ENCODE measurements at places on chromosomes 13 and 19.

DNA sequence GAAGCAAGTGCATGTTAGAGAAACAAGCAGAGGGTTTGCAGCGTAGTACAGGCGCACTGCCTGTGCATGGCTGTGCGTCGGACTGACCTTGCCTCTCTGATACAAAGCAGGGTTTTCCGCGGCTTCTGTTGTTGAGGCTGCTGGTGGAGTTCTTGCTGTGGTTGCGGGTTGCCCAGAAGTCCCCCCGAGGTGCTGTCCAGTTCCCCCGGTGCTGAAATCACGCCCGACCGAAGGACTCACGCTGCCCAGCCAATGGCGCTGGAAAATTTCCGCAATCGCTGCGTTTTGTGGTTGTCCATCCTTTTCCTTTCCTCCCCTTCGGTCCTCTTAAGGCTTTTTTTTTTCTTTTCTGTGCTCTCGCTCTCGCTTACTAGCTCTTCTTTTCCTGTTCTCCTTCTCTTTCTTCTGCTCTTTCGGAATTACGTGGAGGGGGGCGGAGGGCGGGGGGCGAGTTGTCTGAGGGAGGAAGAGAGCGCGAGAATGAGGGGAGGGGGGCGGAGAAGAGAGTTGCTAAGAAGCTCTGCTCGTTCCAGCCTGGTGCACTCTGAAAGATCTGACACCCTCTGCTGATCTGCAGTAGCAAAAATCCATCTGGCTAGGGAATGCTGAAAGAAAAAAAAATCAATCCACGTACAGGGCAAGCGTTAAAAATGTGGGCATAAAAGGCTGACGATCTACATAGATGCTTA, at the start of gene SLITRK1:
Gene SLITRK1 (minus strand): TSS at position 558 of the 689 bp plus-strand sequence. CDS start 967 bp downstream, outside the sequence.
- peak; percentile 11 for DNase-seq

DNA sequence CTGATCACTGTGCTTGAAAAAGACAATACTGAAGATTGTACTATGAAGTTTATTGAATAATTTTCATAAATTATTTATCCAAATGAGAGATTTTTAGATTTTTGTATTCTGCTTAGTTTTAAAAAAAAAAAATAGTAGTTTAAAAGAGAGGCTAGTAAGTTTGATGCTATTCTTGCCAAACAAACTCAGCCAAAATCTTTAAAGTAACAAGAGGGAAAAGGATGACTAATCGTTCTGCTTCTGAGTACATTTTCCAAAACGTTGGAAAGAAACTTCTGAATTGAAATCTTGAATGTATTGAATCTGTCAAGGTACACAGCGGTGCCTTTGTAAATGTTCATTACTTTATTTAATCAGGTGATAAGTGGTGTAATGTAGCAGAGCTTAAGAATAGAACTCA, 34.4 kb downstream of the NUP58 start:
- DNase-seq = no peak

DNA sequence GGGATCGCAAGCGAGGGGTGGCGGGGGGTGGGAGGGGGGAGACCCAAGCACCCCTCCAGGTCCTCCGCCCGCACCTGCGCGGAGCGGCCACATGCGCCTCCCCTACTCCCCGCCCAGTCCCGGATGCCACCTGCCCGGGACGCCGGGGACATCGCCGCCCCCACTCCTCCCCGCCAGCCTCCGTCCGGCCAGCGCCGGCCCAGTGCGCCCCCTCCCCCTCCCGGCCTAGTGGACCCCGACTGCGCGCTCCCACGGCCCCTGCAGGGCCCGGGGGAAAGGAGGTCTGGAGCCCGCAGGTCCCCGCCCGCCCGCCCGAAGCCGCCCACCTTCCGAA, 263 bp downstream of the RHPN2 start:
- no peak for DNase-seq

DNA sequence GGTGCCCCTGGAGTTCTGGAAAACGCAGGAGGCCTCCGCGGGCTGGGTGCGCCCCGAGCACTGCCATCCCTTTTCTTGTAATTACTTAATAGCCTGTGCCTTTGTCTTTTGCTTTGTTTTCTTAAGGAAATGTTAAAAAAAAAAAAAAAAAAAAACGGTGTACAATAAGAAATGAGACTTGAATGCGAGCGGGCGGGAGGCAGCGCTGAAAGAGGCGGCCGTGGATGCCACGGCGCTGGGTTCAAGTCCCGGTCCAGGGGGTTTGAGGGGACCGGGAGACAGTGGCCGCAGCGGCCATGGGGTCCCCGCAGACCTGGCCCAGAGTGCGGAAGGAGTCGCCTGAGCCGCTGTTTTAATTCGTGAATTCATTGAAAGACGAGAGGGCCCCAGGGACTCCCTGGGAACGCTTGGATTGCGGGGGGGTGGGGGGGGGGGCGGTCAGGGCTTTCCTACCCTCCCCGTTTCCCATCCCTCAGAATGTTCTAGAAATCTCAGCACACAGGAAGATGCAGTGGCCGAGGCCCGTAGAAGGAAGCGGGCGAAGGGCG, 349.2 kb upstream of the ARGLU1 start:
- no peak for DNase-seq

DNA sequence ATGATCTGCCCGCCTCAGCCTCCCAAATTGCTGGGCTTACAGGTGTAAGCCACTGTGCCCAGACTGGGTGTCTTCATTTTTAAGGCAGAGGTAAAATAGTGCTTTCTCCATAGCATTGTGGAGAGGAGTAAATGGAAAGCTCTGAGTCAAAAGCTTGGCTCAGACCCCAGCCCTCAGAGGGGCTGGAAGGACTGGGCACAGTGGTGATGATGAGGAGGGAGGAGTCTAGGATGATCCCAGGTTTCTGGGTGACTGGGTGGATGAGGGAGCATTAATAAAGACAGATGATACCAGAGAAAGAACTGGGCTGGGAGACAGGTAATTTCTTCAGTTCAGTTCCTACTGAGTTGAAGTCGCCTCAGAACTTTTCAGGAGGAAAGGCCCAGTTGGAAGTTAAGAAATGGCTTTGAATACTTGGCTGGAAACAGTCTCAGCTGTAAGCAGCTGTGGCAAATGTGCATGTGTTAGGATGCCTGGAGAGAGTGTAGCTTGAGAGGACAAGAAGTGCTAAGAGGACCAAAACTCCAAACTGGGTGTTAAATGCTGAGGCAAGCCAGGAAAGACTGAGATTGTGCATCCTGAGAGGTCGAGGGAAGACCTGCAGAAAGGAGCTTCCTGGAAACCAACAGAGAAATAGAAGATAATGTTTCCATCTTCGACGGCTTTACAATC, 37.1 kb upstream of the MEDAG start:
- no peak for DNase-seq

- DNase-seq = no peak
These were observed 26.7 kb upstream of the LRP3 start for GRCh38 chr19:33167438-33167837.

Data from AG09319 (cell line).